ENCODE measurements at places on chromosomes 1 and 21.

GRCh38 chr1:70896224-70896623 is 151.4 kb downstream of the PTGER3 start:
- no peak for DNase-seq

DNA sequence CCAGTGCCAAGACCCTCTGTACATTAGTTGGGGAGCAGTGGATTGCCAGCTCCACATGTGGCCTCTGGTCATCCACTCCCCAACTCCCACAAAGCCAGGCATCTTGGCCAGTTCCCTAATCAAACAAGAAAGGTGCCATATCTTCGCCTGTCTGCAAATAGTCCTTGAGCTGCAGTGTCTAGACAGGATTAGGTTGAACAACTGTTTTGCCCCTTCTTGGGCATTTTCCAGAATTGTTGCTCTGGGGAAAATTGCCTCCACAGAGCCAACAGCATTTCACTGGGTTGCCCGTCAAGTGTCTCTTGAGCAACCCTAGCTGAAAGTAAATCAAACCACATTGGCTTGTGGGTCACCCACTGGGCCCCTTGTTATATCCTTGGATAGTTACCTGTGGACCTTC is 109.3 kb downstream of the GDAP2 start:
- DNase-seq = no peak

DNA sequence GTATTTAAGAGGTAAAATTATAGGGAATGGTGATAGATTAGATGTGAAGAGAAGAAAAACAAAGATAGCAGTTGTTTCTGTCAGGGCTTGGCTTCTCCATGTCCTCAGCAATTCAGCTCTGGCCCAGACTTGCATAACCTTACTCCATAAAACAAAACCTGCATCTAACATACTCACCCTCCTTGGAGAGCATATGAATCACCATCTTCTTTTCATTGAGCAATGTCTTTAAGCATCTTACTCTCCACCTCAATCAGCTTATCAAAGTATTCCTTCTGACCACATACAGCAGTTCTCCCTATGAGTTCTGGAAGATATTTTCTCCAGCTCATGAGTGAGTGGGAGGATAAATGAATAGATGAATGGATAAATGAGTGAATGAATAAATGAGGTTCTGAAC is 49.0 kb downstream of the RAB3B start:
- no peak for DNase-seq

DNA sequence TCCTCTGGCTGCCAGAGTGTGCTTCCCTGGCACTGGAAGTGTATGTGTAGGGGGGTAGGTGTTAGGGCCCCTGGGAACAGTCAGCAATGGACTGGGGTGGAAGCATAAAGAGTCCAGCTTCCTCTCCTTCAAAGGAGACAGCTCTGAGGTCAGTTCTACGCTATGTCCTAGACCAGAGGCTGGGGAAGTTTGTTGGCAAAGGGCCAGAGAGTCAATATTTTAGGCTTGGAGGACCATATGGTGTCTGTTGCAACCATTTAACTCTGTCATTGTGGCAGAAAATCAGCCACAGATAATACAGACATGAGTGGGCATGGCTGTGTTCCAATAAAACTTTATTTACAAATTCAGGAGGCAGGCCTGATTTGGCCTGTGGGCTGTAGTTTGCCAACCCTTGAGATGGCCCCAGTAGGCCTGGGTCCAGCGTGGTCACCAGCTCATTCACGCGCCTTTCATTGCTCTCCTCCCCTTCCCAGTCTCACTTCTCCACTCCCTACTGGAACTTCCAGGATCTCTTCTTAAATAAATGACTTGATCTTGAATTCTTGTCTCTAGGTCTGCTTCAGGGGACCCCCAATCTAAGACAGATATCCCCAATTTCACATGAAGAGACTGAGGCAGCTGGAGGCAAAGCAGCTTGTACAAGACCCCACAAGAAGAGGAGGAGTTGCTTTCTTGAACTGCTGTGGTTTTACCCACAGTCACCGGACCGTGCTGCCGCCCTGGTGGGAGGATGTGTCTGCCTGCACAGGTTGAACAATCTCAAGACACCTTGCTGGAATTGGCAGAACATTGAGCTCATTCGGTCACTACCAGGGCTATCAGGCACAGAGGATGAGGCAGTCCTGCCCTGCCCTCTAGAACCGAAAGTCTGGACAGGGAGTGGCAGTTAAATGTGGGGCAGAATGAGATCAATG is 162.4 kb upstream of the POU3F1 start:
- DNase-seq = no peak

GRCh38 chr1:6108937-6109614 is 63.4 kb downstream of the KCNAB2 start:
- no peak for DNase-seq

- no peak for DNase-seq
Measured at GRCh38 chr1:100536031-100536430, 1.9 kb upstream of the GPR88 start.

DNA sequence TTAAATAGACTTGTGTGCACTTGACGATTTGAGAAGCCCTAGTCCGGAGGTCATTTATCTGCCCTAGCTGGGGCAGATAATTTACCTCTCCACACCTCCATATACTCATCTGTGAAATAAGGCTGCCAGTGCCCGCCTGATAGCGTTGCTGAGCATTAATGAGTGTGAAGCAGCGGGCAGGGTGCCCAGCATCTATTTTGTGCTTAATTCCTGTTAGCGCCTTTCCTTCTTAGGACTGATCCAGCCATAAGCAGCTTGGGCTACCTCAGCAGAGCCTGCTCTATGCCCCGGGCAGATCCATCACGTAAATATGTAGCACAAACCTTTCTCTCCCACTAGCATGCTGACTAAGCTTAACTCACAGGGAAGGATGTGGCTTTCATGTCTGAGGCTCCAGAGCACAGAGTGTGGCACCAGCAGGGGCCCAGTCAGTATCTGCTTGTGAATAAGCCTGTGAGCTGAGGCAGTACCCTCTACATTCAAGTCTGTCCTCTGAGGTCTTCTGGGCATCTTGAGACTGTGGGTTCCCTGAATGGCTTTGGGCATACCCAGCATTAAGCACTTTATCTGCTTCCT is 21.5 kb upstream of the RNF187 start:
- no peak for DNase-seq

- DNase-seq = no peak
Measured at GRCh38 chr1:5944843-5945167, 47.4 kb downstream of the NPHP4 start.

- DNase-seq = no peak
Measured at GRCh38 chr1:4149831-4150230, 249.8 kb upstream of the C1orf174 start.

DNA sequence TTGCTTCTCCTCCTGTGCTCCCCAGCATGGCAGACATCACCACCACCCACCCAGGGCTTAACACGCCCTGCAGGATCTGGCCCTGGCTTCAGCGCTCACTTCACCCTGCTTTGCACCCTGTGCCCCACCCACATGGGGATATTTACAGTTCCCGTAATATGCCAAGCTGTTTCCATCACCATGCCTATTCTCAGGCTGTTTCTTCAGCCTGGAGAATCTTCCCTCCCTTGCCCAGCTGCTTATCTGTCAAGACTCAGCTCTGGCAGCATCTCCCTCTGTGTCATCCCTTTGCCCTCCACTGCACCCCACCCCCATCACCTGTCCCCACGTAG is 3.6 kb upstream of the AHCYL1 start:
- DNase-seq = no peak

DNA sequence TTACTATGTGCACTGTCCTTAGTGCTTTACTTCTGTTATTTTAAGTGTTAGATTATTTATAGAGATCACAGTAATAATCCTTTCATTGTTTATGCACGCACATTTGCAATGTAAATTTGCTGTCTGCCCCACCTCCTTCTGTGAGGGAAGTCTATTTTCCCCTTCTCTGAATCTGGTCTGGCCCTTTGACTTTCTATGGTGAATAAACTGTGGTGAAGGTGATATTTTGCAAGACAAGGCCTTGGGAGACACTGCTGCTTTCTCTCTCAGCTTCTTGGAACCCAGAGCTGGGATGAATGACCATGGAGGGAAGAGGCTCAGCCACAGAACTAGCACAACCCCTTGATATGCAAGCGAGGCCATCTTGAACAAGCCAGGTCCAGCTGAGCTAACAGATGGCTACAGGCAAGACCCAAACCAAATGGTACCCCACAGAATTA is 156.3 kb downstream of the ST6GALNAC3 start:
- no peak for DNase-seq

DNA sequence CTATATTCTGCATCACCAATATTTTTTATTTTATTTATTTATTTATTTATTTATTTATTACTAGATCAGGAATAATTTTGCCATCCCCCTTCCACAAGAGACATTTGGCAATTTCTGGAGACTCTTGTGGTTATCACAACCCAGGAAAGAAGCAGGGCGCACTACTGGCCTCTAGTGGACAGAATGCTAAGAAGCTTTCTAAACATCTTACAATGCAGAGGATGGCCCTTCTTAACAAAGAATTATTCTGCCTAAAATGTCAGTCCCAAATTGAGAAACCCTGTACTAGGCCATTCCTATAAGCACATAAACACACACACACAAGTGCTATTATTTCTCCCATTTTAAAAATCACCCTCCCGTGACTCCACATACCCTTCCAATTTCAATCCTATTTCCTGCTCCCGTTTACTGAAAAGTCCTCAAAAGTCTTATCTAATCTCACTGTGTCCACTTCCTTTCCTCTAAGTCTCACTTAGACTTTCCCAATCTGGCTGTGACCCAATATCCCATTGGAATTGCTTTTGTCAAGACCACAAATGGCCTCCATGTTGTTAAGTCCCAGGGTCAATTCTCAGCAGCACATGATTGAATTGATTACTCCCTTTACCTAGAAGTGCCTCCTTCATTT is 43.7 kb upstream of the RNF11 start:
- peak; percentile 50 for DNase-seq

DNA sequence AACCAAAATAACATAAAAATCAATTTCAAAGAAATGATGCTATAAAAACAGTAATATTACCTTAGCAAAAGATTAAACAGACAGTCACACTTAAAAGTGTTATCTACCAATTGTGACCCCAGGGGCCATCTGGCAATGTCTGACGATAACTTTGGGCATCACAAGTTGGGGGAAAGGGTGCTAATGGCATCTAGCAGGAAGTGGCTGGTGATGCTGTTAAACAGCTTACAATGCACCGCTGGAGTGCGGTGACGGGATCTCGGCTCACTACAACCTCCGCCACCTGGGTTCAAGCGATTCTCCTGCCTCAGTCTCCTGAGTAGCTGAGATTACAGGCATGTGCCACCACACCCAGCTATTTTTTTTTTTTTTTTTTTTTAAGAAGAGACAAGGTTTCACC is 27.6 kb downstream of the NUP133 start:
- DNase-seq = no peak

- DNase-seq = no peak
Measured at GRCh38 chr1:226572325-226572726, 23.8 kb downstream of the STUM start.

GRCh38 chr1:158126425-158126824 is 54.3 kb upstream of the CD1D start:
- no peak for DNase-seq

GRCh38 chr1:58264462-58264861 is 282.1 kb downstream of the OMA1 start:
- no peak for DNase-seq

- no peak for DNase-seq
Measured at GRCh38 chr1:22252251-22252650, 109.4 kb upstream of the WNT4 start.

GRCh38 chr1:8104278-8105236 is 78.4 kb upstream of the ERRFI1 start:
- no peak for DNase-seq

DNA sequence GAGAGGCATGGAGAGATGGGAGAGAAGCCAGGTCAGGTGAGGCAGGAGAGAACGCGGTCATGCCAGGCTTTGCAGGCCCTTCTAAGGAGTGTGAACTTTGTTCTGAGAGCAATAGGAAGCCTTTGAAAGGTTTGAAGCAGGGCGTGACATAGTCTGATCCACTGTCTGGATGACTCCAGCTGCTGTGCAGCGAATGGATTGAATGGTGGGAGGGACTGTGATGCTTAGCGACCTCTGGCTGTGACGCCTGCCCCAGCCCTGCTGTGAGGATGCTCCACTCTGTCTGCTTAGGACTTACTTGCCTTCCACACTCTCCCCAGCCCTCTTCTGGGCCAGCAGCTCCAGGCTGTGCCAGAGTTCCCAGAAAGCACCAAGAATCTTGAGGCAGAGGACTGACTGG is 41.8 kb upstream of the POU3F1 start:
- DNase-seq = no peak

DNA sequence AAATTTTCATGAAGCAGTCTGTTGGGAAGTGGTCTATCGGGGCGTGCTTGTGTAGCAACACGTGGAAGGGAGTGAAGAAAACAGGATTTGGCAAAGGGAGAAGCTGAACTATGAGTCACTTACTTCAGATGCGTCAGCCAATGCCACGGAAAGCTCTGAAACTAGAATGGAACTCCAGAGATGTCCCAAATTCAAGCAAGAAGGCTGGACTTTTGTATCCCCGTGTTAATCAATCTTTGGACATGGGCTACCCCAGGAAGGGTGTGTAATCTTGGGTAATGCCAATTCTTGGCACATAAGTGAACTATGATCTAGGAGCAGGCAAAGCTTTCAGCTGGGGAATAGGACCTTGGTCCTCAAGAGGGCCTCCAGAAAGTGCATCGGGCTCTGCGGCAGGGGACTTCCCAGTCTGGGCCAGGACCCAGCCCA is 102.6 kb downstream of the ADSS2 start:
- no peak for DNase-seq

DNA sequence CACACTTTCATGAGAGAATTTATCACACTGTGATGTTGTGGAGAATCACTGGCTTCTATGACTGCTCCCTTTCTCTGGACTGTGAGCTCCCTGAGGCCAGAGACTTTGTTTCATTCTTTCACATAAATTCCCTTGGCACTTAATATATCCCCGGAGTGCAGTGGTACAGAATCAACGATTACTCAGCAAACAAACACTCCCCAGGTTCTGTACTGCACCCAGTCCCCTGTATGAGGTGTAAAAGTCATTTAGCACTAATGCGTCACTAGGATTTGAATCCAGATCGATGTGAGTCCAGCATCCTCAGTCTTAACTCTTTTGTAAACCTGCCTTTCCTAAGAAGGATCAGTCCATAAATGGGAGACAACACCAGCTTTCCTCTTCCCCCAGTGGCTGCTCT is 6.8 kb upstream of the UTP25 start:
- DNase-seq = no peak

DNA sequence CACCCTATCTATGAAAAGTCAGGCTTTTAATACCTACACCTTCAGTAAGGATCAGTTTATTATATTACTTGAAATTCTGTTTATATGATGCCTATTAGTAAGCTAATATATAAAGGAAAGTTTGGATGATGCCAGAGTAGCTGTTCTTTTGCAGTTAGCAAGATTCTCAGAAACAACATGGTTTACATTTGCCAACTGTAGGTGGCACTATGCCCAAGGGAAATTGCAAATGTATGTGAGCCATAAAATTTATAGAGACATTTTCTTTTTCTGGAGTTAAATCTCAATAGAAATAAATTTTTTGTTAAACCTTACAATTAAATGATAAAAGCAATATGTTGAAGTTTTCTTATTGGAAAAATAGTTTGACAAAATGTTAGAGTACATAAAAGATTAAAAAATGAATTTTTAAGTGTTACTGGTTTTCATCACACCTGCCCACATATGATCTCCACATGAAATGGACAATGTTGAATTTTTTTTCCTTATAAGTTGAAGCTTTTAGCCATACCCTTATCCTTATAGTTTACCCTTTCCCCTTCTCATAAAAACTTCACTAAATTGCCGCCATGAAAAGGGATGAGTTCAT is 32.1 kb upstream of the EPHX4 start:
- no peak for DNase-seq

GRCh38 chr1:185789501-185790193 is 55.5 kb downstream of the HMCN1 start:
- no peak for DNase-seq
